Stimulated activated CD8-positive, alpha-beta memory T cell treated with anti-CD3 and anti-CD28 coated beads, Interleukin-2, amount 100 ng/mL, for 1 hour (primary cell): ENCODE measurements at places on chromosomes 6 and 20.

DNA sequence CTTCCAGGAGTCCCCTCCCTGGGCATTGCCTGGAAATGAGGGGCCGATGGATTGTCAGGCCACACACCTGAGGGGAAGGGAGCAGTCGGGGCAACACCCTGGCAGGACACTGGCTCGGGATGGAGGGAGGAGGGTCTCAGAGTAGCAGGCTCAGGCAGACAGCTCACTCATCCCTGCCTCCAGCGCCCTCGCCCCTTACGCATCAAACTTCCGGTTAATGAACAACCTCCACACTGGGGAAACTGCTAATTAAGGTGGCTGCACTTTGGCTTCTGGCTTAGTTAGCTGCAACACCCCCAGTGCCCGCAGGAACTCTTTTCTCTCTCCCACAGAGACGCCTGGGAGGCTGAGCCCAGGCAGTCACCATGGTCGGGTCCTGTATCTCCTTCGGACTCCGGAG lies 13.4 kb upstream of the CHRNA4 start:
- no peak for DNase-seq

- no peak for DNase-seq
Observed at GRCh38 chr6:139970591-139970991, 596.1 kb upstream of the CITED2 start.

- DNase-seq = no peak
Observed at GRCh38 chr6:121885399-121886152, 450.1 kb downstream of the GJA1 start.

- no peak for DNase-seq
Observed at GRCh38 chr6:4667591-4667990, 108.6 kb upstream of the CDYL start.

DNA sequence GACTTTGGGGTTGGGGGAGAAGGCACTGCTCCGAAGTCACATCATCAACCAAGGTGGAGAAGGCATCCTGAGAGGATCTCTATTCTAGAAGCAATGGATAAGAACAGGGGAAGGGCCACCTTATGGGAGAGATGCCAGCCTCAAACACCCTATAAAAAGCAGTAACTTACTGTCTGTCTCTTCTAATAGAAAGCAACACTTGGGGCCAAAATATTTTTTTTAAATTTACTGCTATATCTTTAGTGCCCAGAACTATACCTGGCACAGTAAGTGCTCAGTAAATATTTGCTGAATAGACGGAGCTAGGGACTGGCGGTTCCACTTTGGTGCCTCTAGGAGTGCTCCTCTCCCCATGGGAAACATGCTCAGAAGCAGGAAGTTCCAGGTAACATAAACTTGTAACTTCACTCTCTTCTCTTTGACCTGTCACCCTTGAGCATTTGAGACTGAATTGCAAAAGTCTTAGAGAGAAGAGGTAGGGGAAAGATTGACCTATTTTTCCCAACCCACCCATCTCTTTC lies 807 bp upstream of the OTOR start:
- DNase-seq = no peak

GRCh38 chr20:17635332-17636244 lies 46.5 kb downstream of the RRBP1 start:
- DNase-seq = no peak

GRCh38 chr6:34901930-34902329 lies 12.9 kb downstream of the ANKS1A start:
- no peak for DNase-seq

DNA sequence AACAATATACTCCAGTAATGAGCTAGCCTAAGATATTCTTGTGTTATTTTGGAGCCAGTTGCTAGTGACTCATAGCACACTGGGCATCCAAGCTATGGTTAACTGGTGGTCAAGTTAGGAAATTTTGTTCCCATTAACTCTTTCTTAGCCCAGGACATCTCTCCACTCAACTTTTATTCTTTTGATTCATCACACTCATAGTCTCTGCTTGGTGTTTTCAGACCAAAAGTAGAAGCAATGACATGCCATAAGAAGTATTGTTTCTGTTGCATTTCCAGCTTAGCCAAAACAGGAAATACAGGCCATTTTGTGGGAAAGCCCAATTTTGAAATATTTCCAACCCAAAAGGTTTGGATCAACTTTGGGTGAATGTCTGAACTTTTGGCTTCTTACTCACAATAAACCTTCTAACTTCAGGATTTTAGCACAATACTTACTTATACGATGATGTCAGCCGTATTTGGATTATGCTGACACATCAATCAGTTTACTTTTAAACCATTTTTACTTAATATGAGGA lies 31.6 kb upstream of the CCN2 start:
- DNase-seq = no peak

GRCh38 chr6:139117734-139118133 lies 17.1 kb upstream of the HECA start:
- no peak for DNase-seq

- no peak for DNase-seq
Observed at GRCh38 chr20:41196653-41197225, 59.4 kb downstream of the PLCG1 start.

GRCh38 chr6:33199687-33200218 lies 712 bp downstream of the RXRB start:
- peak; percentile 42 for DNase-seq

- DNase-seq = no peak
Observed at GRCh38 chr6:137766596-137767370, 100.3 kb upstream of the TNFAIP3 start.

DNA sequence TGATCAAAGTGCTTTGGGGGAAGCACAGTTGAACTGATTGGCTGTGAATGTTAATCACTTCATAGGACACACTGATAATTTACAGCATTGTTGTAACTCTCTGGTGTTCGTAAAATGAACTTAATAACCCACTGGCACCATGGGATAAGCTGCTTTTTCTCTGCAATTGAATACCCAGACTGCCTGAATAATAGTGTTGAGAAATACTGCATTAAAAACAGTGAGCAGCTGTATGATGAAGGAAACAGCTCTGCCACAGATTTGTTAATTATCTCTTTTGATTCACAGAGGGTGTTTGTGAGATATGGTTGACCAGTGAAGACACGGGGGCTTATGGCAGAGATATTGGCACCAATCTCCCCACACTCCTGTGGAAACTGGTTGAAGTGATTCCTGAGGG lies 420.9 kb downstream of the CDKAL1 start:
- DNase-seq = no peak

DNA sequence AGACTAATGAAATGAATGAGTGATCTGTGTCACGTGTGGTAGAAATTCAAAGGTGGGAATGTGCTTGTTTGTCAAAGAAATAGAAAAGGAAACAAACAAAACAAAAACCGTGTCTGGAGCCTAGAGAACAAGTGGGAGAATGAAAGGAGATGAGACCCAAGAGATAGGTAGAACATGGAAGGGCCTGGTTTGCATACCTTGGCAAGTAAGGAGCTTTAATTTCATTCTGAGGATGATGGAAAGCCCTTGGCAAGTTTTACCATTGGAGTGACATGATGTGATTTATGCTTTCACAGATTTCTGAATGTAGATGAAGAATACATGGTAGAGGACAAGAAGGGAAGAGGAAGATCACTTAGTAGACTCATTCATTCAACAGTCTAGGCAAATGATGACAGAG lies 26.8 kb upstream of the PRDM1 start:
- DNase-seq = no peak

GRCh38 chr6:151379933-151380847 lies 11.2 kb downstream of the ZBTB2 start:
- no peak for DNase-seq

GRCh38 chr6:84601366-84601765 lies 163.0 kb downstream of the TBX18 start:
- no peak for DNase-seq

DNA sequence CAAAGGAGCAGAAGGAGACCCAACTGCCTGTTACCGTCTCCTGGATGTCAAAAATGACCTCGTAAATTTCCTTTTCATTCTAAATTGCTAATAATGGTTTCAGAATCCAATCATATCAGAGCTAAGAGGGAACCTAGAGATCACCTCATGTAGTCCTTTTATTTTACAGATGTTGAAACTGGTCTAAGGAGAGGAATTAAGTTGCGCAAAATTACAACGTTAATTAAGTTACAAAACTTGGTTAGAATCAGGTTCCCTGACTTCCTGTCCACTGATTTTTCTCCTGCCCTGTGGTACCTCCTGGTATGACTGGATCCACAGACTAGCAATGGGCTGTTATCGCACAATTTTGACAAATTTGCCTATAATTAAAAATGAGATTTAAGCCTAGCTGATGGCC lies 9.0 kb upstream of the STK38 start:
- DNase-seq = no peak

DNA sequence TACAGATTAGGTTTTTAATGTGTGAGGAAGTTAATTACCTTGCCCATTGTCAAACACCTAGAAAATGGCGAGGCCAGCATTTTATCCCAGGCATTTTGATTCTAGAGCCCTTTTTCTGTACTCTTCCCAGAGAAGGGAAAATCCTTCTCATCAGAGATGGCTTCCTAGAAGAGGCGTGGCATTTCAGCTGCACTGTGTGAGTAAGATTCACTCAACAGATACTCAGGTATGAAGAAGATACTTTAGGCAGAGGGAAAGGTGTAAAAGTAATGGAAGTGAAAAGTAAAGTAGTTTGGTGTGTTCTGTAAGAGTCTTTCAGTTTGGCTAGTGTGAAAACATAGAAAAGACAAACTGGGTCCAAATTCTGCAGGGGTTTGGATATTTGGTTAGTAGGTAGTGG lies 113.8 kb downstream of the MAP3K4 start:
- DNase-seq = no peak

GRCh38 chr6:18330548-18331081 lies 56.5 kb upstream of the RNF144B start:
- DNase-seq = no peak

DNA sequence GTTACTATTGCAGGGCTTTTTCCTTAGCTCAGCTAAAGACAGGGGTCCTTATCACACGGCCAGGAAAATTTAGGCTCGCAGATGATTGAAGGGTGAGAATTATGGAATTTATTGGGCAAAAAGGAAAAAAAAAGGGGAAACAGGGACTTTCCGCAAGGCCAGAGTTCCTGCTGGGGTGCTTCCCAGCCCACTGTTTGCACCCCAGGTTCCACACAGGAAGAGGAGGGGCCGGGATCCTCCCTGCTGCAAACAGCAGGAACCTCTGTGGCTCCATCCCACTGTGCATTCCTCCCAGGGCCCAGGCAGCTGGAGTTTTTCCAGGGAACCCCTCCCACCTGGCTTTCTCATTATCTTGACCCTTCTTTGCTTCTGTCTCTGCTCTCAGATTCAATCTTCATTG lies 35.9 kb upstream of the IL20RA start:
- no peak for DNase-seq

DNA sequence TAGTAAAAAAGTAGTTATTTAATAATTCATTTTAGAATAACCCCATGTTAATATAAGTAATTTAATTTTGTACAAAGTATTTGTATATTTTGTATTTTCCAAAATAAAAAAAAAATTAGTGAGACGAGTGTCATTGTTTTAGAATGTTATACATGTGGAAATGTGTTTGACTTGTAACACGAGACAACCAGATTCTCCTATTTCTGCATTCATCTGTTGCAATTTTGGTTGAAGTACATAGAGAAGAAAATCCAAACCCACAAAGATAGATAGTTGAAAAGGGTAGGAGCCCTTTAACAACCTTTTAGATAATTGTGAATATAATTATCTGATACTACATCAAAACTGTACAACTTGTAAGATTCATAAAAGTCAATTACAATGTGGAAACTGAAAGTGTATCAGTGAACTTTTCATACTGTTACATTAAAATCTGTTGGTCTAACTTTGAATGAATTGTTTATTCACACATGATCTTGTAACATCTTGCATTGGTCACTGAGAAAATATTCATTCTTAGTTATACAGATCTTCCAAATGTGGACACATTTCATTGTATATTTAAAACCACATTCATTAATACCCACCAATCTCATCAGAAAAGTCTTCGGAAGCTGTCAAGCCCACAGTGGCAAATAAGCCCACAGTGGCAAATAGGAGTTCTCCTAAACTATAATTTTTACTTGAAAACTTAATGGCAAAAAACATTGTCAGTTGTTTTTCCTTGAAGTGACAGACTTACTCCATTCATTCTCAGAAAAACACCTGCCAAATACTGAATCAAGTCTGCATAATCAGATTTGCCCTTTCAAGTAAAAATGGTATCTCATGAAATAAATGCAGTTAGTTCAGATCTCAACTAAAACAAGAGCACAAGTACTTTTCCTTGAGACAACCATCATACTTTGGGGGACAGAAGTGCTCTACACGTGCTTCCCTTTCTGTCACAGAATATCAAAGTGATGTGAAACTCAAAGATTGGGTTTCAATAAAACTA lies 52.8 kb downstream of the FKBP5 start:
- no peak for DNase-seq

DNA sequence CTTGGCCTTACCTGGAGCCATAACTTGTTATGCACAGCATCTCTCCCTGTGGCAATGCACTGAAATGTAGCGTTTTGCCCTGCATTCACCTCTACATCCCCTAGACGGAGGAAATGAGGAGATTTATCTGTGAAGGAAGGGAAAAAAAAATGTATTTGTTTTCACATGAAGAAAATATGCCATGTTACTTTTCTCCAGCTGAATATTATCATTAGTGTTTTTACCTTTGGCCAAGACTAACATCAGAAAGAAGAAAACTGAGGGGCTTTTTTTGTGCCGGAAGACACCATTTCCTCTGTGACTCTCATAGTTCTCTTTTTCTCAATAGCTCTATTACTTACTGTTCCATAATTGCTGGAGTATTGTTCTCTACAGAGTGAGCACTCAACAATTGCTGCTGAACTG lies 280.4 kb downstream of the PTPRK start:
- no peak for DNase-seq
